Stimulated activated CD4-positive, alpha-beta T cell treated with anti-CD3 and anti-CD28 coated beads, Interleukin-12 subunit alpha, Interleukin-12 subunit beta, amount 100 ng/mL, for 48 hours (primary cell): ENCODE measurements at places on chromosomes 3 and 15.

DNA sequence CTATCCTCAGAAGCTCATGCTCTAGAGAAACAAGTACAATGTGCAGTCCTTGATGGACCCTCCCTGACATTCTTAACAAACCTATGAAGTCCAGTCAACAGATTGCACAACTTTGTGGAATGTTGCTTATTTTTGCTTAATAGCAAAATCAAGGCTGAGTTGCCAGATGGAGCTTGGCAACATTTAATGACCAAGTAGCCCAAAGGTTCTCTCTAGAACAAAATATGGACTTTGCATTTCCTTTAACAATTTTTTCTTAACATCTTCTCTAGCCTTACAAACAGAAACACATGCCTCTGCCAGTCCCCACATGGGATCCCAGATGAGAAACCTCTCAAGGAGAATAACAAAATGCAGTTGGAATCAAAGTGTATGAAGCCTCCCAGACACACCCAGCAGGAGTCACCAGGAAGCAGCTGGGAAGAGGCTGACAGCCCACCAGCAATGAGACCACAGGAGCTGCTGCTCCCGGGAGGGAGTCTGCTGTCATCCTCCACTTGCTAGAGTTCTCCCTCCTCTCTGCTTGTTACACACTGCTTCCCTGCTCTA lies 422.5 kb upstream of the CDIN1 start:
- DNase-seq = no peak

DNA sequence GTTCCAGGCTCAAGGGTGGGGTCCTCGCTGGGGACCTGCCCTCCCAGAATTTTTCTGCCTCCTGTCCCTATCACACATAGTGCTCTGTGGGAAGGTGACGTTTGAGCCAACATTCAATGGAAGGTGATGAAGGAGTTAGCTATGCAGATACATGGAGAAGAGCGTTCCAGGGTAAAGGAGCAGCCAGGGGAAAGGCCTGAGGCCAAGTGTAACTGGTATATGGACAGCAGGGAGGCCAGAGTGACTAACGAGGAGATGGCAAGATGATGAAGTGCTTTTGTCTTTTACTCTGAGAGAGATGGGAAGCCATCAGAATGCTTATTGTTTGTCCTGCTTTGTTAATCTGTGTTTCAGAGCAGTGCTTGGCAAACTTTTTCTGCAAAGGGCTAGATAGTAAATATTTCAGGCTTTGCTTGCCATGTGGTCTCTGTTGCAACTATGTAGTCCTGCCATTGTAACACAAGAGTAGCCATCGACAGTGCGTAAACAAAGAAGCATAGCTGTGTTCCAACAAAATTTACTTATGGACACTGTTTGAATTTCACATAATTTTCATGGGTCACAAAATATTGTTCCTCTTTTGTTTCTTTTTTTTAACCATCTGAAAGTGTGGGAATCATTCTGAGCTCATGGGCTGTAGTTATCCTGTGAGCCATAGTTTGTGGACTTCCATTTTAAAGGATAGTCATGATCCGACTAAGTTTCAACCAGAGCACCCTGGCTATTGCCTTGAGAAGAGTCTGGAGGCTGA lies 25.8 kb upstream of the PIAS1 start:
- no peak for DNase-seq

DNA sequence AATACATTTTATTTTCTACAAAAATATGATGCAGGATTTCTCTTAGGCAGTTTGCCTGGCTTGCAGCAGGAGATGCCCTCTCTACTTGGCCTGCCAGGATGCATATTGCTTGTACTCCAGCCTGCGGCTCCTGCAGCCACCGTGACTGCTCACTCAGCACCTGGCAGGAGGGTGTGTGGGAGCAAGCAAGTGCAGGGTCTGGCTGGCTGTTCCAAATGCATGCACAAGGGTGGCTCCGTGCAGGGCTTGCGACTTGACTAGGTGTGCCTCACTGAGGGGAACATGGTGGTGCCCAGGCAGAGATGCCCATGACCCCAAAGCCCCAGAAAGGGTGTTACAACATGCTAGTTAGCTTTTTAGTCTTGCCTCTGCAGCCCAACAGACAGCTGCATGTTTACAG lies 1240.2 kb upstream of the ALCAM start:
- DNase-seq = no peak

DNA sequence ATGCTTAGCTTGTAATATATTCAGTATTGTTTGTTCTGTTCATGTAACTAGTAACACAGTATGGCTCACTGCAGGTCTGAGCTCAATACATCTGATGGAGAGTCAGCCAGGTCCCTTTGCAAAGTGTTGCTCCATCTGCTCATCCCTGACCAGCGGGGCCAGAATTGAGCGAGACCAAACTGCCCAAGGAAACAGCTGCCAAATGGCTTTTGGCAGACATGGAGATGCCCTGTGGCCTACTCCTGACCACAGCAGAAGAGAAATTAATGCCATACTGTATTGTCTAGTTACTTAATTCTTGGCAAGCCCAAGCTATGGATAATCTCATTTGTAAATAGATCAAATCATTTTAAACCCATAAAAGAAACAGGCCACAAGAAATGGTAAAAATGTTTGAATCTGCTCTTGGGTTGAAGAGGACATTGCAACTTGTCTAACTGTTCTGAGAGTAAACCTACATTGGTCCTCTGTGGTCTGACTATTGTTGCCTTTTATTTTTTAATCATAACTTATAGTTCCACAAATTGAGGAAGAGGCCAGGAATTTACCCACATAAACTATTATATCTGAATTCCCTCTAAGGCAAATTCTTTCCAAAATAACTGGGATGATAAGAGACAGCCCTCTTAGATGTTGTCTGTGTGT lies 209.5 kb downstream of the EBLN2 start:
- no peak for DNase-seq

DNA sequence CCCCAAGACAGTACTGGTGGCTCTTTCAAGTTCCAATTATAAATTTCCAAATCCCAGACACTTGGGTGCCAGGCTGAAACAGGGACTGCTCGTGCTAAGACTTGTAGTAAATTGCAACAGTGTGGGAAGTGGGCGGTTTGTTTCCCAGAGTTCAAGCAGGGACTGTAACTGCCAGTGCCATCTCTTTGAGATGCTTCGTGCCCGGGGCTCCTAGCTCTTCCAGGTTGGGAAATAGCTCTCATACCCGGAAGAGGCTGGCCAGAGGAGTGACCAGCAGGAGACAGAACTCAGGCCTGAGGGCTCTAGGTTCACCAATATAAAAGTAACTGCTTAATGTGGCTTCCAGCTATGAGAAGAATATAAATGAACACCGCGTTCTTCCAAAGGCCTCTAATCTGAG lies 54.0 kb upstream of the NEO1 start:
- DNase-seq = no peak

DNA sequence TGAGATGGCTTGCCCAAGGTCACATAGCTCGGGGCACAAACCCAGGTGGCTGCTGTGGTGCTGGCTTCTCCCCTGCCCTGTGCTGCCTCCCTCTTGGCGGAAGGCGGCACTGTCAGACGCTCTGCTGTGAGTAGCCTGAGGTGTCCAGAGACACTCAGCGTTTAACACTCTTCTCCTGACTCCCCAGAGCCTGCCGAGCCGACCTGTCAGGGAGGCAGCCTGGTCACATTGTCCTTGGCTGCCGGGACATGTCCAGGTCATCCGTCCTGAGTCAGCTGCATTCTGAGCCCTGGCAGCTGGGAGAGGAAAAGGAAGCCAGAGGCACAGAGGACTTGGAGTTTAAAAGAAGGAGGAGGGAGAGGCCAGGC lies 4.7 kb downstream of the LMAN1L start:
- DNase-seq = no peak

GRCh38 chr3:187689984-187690383 lies 12.4 kb downstream of the RTP2 start:
- DNase-seq = no peak

GRCh38 chr3:53144862-53145712 lies 14.9 kb upstream of the RFT1 start:
- DNase-seq = no peak

DNA sequence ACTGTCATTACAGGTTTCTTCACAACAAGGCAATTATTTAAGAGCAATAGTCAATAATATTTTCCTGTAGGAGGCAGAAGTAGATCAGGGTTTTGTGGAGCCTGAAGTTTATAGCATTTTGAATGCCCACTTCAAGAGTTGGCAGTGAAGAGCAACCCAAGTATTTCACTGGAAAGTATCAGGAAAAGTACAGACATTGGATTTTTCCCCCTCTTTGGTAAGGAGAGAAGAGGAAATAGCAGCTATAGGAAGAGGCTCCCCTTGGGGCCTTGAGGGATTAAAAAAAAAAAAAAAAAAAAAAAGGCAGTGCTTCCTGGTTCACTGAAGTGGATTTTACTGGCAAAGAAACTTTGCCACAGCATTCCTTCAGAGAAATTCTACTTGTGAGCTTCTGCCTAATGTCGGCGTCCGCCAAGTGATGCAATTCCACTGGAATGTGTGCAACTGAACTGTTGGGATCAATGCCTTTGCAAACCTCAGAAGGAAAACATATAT lies 5.7 kb upstream of the CNTN6 start:
- DNase-seq = no peak

GRCh38 chr3:146894406-146894805 lies 289.3 kb upstream of the PLSCR5 start:
- DNase-seq = no peak

GRCh38 chr15:69691307-69692015 lies 238.8 kb downstream of the RPLP1 start:
- no peak for DNase-seq

- DNase-seq = no peak
Observed at GRCh38 chr15:68384451-68385239, 47.3 kb downstream of the ITGA11 start.

- no peak for DNase-seq
Observed at GRCh38 chr3:176351408-176351807, 845.9 kb downstream of the TBL1XR1 start.

DNA sequence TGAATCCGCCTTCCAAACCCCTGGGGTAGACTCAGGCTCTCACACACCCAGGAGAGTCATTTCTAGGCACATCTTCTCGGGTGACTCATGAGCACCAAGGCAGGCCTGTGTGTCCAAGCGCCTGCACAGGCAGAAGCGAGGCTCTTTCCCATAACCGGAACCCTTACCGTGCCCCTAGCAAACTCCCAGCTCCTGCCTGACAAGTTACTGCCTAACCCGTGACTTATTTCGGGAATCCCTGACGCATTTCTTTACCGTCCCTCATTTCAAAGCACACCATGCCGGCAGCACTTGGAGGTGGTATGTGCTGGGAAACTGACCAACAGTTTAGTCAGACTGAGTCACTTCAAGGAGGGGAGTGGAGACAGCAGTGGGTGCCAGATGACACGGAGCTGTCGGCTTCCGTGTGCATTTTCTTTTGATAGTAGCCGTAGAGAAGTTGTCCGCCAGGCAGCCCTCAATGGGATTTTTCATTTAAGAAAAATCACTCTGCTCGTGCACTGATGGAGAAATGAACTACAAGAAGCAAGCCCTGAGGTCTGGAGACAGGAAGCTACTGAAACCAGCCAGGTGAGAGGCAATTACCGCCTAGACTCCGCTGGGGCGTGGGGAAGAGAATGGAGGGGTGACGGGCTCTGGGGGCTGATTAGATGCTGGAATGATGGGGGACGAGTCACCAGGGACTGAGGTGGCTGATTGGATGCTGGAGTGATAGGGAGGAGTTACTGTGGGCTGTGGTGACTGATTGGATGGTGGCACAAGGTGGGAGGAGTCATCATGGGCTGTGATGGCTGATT lies 17.3 kb upstream of the HRH1 start:
- DNase-seq = no peak

DNA sequence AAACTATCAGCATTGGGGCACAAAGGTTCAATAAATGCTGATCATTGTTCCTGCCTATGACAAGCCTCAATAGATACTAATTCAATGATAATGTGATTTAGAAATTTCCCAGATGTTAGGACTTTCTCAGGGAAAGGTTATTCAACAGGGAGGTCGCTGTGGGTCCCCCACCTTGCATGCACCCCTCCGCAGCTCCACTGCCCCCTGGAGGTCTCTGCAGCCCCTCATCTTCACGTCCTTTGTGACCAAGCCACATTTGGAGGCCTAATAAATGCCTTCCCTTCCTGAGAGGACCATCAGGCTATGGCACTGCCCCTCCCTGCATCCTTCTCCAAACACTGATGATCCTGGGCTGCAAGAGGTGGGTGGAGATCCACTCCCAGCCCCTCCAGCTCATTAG lies 50.2 kb downstream of the NOX5 start:
- no peak for DNase-seq

DNA sequence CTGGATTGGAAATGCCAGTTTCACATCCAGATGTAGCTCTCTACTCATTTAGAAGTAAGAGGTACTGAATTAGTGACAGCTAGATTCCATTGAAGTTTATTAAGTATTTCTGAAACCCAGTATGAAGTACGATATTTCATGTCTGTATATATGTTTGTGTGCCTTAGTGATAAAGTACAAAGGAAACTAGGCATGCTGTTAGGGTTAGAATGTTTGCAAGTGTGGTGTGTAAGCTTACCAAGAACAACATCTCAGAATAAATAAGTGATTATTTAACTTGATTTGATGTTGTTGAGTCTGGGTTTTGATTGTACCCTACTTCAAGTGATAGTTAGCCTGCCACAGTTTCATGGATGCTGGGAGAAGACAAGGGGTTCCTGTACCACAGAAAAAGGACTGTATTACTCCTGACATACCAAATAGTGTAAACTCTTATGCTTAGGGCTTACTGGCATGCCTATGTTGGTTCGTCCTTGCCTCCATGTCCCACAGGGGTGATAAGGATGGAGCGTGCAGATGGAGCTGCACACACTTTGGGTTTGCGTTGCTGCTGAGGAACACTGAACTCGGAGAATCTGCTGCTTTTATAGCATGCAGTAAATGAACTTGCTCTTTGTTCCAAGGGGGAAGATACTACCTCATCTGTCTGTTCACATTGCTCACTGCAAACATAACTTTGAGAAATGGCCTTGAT lies 43.6 kb downstream of the FNDC3B start:
- DNase-seq = no peak

DNA sequence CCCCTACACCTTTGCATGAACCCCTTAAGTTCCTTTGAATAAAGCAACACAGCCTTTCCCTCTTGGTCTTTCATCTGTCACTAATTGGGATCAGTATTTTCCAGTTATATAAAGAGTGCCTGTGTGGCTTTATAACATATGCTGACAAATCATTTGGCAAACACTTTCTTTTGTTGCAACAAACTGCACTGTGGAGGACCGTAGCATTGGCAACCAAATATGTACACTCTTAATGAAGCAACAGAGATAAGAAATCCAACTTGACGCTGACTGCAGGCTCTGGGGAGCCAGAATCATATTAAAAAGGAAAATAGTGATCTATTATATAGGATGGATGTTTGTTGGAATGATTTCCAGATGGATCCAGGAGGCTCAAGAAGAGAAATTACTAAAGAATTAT lies 120.1 kb upstream of the PRICKLE2 start:
- no peak for DNase-seq

- no peak for DNase-seq
Observed at GRCh38 chr3:150385296-150386242, 22.5 kb upstream of the TSC22D2 start.

GRCh38 chr3:49296781-49297411 lies 19.9 kb upstream of the C3orf62 start:
- no peak for DNase-seq

GRCh38 chr3:124928333-124929202 lies 6.0 kb downstream of the MUC13 start:
- peak; percentile 49 for DNase-seq

GRCh38 chr3:112030901-112031300 lies 3.6 kb upstream of the TMPRSS7 start:
- no peak for DNase-seq
